ENCODE measurements at places on chromosomes 7 and 10.

GRCh38 chr7:36670585-36671431 is 53.5 kb downstream of the AOAH start:
- peak; percentile 37 for DNase-seq

- peak; percentile 38 for DNase-seq
Measured at GRCh38 chr10:132938472-132939339, 3.7 kb downstream of the CFAP46 start.

DNA sequence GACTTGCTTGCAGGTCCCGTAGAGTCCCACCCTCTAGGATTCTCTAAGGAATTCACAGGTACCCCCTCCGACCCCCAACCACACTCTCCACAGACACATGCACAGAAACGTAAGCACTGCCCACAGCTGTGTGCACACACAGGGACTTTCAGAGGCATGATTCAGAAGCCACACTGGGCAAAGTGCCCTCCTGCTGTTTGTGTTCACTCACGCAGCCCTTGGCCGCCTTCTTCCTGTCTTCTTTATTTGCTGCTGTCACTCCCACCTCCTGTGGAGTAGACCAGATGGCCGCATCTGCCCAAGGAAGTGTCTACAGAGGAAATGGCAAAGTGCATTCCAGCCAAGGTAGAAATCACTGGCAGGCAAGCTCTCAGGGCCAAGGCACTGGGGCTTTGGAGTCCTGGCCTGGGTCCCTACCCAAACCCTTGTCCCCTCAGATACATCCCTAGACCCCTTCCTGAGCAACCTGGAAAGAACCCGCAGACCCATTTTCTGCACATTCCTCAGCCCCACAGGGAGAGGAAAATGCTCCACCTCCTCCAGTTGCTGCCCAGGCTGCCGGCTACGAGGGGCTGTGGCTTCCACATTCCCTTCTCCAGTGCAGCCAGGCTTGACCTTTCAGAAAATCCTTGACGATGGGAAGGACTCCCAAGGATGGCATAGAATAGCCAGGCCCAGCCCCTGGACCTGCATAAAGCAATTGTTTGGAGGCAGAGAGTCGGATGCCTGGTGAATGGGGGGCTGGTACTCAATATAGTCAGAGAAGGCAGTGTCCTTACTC is 21.6 kb upstream of the GIMAP8 start:
- DNase-seq: peak; percentile 10

DNA sequence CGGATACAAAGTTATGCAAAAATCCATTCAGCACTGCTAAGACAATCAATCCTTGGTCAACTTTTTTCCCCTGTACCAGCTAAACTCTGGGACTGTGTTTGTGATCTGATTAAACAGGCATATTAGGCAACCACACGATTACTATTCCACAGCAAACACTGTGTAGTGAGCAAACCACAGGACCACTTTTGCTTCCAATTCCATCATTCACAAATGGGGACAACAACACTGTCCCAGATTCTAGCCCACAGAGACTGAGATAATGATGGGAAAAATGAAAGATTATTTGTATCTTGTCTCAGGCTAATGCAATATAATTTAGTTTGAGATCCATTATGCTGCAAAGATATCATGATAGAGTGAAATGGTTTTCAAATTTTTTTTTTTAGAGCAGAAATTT is 163.7 kb upstream of the AOAH start:
- DNase-seq: no peak
